Upper lobe of right lung (tissue), 1 donor: ENCODE measurements at places on chromosomes 5 and 9. TPM values are rescaled to one million over a fixed set of nuclear protein-coding genes. Genes with fewer than 3 reads are reported as not detected.

Gene CER1
- not detected for total RNA-seq

DNA sequence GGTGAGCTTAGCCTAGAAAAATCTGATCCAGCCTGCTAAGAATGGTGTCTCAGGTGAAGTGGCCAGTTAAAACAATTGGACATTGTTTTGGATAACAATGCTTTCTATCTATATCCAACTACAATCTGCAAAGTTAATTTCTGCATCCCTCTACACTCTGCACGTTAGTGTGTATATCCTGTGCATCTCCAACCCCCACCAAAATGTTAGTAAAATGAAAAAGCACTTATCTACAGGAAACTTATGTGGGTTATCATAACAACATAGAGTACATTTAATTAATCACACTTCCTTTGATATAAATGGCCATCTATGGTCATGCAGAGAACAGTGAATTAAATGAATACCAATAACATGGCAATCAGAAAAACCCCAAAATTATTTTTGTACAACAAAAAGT, 158.7 kb downstream of the NFIB start:
- no peak overlapping the region for H3K4me3 ChIP-seq
- peaks cover 6% of the 10 kb centered on the region for H3K4me1 ChIP-seq
- H3K27ac ChIP-seq, result no peak overlapping the region
- no peak for DNase-seq
- no peaks in the 10 kb centered on the region for H3K36me3 ChIP-seq

Gene PCYOX1L
- 6.6 TPM for total RNA-seq

DNA sequence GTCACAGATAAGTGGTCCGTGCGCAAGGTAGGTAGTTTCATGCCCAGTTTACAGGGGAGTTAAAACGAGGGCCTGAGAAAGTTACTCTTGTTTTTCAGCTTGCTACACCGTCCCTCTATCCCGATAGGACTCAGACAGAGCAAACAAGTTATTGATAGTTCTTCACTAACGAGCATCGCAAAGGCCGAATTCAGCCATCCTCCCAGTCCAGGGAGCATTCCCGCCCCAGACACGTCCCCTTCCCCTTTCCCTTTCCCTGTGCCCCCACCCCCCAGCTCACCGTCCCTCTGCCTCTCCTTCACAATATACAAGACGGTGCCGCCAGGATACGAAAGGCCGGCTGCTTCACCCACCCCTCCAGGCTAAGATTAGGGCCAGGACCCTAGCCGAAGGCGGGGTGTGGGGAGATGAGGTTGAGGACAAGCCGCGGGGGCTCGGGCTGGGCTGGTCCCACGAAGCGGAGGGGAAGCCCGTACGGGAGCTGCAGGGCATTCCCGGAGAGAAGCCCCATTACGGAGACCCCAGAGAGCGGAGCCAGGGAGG, 599 bp downstream of the KIAA1191 start:
- DNase-seq, result no peak
- H3K4me1 ChIP-seq, result peaks cover 14% of the 10 kb centered on the region
- H3K36me3 ChIP-seq, result peaks cover 17% of the 10 kb centered on the region
